Substantia nigra (tissue), 51 donors: ENCODE measurements at places on chromosomes 1 and 21.

DNA sequence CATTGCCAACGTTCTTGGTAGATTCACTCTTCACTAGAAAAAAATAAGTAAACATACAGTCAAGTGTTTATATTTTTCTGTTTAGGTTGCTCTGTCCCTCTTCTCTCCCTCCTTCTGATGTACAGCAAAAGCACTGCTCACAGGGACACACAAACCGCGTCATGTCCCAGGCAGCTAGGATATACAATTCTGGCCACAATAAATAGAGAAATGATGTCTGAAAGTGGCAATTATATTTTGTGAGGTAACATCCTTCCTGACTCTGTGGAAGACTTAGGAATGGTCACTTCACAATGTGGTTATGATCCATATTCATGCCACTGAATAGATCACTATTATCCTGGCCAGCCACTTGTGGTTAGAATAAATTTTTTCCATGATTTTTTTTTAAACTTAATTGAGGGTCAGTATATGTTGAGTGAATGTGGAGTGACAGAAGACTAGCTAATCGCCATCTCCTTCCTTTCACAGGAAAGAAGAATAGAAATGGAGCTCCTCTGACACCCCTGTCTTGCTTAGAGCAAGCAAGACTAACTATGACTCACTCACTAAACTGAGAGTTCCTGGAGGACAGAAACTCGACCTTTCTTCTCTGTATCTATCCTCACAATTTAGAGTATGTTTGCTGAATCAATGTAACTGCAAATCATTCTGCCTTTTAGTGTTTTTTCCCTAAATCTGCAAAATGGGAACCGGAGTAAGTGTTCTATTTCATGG lies 54.0 kb downstream of the ZNHIT6 start:
- DNase-seq = no peak

- no peak for DNase-seq
Measured at GRCh38 chr1:23198373-23198772, 18.9 kb downstream of the HTR1D start.

DNA sequence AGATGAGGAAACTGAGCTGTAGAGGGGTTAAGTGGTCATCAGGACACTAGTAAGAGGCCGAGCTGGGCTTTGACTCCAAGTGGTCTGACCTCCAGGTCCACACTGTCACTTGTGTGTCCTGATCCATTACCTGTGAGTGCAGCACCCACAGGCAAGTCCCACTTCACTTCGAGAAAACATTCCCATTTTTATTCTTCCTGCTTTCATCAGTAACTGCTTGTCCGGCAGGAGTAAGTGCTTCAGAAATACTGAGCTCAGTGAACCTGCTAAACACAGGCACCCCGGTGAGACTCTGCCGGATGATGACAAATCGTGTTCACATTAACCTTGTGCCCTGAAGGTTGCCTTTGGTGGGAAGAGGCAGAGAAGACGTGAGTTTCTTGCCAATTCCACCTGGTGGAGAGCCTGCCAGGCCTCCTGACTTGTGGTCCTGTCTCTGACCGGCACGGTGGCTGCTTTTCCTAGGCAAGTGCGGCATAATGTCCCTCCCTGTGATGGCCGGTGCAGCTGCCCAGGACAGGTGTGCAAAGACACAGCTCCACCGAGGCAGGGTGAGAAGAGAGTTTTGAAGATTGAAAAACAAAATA lies 29.4 kb downstream of the ZBTB18 start:
- no peak for DNase-seq

DNA sequence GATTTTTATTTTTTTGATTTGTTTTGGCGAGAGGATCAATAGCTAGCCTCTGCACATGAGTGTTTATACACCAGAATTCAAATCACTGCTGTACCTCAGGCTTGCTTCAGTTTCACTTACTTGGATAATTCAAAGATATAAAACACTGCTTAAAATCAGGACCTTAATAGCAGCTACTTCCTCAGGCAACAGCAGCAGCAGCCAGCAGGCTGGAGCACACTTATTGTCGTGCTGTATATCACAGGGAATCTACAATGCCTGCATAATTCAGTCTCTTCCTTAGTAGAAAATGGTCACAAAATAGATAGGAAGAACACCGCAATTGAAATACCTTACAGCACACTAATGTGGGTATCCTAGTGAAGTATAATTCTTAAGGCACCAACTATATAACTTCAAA lies 497.3 kb downstream of the NEGR1 start:
- DNase-seq = no peak

DNA sequence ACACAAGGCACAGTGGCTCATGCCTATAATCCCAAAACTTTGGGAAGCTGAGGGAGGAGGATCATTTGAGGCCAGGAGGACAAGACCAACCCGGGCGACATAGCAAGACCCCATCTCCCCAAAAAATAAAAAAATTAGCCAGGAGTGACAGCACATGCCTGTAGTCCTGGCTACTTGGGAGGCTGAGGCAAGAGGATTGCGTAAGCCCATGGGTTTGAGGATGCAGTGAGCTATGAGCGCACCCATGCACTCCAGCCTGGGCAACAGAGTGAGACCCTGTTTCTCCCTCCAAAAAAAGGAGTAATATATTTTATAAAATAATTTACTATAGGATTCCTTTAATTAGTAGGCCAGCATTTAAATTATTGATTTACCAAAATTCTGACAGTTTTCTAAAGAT lies 89.8 kb downstream of the ACBD6 start:
- DNase-seq = no peak

DNA sequence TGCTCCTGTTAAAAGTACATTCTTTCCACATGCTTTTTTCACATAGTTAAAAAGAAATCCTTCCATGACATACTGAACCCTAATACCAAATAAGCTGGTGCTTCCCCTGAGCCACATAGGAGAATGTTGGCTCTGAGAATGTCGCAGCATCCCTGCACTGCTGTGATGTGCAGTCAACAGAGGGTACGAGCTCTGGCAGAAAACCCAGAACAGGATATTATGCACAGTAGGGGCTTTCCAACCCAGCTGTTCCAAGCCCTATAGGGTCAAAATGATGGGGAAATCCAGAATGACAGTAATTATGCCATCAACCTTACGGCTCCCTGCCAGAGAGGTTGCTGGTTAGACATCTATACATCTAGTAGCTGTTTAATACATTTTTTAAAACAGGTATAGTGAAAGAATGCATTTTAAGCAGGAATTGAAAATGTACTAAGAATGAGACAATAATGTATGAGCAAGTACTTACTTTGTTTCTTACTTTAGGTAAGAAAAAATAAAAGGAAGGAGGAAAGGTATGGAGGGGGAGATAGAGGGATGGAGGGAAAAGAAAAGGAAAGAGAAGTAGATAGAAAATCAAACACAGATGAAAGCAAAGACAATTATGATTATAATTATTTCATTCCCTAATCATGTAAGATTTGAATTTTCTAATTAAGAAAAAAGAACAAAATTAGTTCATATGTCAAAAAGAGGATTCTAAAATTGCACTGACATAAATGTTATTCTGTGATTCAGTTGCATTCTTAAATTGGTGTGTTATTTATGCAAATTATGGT lies 126.0 kb downstream of the NR5A2 start:
- no peak for DNase-seq

- no peak for DNase-seq
Measured at GRCh38 chr1:61157468-61157987, 75.2 kb downstream of the NFIA start.

- DNase-seq = peak; percentile 55
Measured at GRCh38 chr1:107965110-107965991, at the start of gene VAV3. TSS of gene VAV3 (minus strand) at chr1:107965180. CDS start at chr1:107964869, 311 bp downstream.

DNA sequence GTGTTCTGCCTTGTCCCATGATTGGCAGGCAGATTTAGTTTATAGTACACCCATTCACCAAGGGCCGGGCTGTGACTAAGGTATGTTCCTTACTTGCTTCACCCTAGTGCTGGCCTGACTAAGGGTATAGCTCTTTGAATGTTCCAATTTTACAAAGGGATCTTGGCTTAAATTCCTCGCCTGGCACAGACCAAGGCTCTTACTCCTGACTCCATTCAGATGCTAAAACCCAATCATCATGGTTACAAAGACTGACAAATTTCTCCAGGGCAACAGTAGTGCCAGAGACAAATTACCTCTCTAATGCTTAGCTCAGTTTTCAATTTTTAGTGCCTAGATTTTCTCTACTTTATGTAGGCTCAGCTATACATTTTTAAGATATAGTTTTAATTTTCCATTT lies 11.5 kb upstream of the C1orf53 start:
- DNase-seq = no peak

DNA sequence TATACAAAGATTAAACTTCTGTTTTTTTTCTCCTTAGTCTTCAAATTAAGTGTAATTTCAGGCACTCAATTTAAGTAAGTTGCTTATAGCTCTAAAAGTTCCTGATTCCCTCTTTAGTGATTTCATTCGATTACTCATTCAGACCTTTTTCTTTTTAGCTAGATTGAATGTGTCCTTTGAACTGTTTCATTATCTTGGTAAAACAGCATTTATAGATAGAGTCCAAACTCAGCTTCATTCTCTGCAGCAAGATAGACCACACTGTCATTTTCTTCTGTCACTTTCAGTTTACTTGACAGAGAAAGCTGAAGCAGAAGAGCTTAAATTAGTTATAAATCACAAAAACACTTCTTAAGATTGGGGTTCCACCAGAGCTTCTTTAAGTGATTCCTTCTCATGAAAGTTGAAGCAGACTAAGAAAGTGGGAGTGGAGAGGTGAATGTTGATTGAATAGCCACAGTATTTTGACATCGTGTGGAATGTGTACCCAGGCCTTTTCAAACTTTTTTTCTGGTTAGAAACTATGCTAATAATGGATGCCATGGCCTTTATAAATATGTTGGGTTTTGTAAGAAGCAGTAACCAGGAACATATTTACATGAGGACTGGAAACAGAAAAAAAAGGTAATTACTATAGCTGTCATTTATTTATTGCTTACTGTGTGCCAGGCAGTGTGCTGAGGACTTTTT lies 52.2 kb downstream of the ZBTB40 start:
- DNase-seq = no peak

DNA sequence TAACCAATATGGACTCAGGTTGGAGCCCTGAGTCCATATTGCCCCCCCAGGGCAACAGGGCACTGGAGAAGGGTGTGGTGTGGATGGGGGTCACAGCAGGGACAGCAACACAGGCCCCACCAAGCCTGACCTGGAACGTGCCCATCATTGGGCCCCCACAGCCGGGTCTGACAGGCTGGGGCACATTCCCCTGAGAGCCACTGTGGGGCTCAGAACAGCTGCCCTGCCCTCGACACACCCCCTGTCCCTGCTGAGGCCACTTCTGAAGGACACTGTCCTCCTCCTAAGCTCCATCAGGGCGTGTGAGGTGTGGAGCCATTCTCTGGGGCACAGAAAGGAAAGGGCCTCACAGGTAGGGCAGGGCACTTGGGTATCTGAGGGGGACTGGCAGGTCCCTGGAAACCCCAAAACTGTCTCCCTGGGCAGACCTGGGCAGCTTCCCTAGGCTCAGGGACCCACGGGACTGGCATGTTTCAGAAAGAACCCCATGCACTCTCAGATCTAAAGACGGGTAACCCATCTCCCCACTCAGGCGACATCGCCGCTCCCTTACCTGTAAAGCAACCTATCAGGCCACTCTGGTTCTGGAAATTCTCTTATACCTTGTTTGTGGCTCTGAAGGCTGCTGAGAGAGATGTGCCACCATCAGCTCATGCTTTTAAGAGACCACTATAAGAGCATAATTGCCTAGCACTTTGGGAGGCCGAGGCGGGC lies 95.5 kb downstream of the DMRTB1 start:
- DNase-seq = no peak

GRCh38 chr21:17613242-17613676 lies 558 bp upstream of the BTG3 start:
- DNase-seq = no peak

DNA sequence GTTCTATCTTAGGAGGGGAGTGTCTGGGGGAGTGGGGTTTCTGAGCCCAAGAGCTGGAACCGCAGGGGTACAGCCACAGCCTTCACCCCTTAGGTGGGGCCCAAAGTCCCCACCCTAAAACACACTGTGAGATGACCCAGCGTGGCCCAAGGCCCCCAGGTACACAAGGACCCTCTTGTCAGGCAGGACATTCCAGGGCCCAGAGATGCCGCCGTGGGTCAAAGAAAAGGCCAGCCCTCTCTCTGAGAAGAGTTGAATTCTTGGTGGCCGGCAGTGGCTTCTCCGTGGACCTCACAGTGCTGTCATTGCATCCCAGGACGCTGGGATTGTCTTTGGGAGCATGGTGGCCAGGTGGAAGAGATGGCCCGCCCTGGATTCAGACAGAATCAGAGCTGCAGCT lies 176.3 kb upstream of the C1orf174 start:
- DNase-seq = no peak

DNA sequence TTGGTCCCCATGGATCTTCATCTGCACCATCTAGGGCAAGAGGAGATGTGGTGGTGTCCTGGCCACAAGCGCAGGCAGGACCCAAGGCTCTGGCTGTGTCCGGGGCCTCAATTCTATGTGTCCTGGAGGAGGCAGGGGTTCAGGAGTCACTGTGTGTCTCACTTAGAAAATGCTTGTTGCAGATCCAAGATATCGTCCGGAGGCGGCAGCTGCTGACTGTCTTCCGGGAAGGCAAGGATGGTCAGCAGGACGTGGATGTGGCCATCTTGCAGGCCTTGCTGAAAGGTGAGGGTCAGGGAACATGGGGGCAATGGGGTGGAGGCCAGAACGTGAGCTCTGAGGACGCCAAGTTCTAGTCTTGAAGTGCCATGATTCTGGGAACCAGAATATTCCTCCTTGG lies 29.1 kb downstream of the TRPM2 start:
- no peak for DNase-seq

- no peak for DNase-seq
Measured at GRCh38 chr1:234598974-234599616, 10.9 kb downstream of the IRF2BP2 start.
